Memory B cell (primary cell): ENCODE measurements at places on chromosomes 13 and 19.

- DNase-seq: no peak
- no peak overlapping the region for H3K4me3 ChIP-seq
- no peak overlapping the region for H3K27ac ChIP-seq
- no peaks in the 10 kb centered on the region for H3K36me3 ChIP-seq
Observed at GRCh38 chr13:92537471-92537870, 689.1 kb upstream of the GPC6 start.

DNA sequence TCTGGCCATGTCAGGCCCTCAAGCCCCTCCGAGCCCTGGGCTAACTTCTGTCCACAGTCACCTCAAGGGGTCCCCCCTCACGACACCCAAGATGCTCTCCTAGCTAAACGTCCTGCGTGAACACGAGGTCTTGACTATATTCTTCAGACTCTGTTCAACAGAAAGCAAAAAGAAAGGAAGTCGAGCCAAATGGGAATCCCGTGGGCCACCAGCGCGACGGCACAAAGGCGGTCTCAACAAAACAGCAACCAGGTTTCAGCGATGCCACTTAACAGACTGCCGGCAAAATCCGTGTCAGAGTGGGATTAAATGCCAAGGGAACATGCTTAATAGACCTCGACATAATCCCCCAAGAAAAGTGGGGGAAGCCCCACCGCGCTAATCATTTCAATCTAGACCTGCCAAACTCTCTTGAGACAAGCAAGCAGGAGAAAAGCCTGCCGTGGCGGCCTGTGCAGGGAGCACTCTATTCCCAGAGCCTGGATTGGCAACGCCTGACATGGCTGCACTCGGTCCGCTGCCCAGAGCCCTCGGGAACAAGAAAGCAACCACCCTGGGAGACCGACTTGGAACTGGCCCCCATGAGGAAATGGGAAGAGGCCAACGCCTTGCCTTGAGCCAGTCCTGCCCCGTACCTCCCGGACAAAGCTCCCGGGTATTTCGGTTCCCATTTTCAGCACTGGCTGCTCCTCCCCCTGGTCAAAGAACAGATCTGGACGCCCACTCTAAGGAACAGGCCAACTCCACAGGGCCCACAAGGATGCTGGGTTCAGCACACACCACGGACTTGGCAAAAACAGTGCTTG is 16.0 kb downstream of the ZC3H4 start:
- H3K36me3 ChIP-seq: peaks cover 8% of the 10 kb centered on the region
- H3K4me1 ChIP-seq: peaks cover 30% of the 10 kb centered on the region
- H3K27me3 ChIP-seq: no peaks in the 10 kb centered on the region
- no peak overlapping the region for H3K27ac ChIP-seq
- no peak overlapping the region for H3K4me3 ChIP-seq
- DNase-seq: no peak

- H3K27me3 ChIP-seq: peaks cover 15% of the 10 kb centered on the region
- H3K27ac ChIP-seq: no peak overlapping the region
- DNase-seq: no peak
- H3K4me3 ChIP-seq: no peak overlapping the region
Observed at GRCh38 chr13:23288564-23288963, 107.8 kb downstream of the SGCG start.

- peaks cover 17% of the 10 kb centered on the region for H3K4me1 ChIP-seq
- DNase-seq: no peak
- no peak overlapping the region for H3K27ac ChIP-seq
- H3K36me3 ChIP-seq: no peaks in the 10 kb centered on the region
Observed at GRCh38 chr19:55820037-55820436, 11.8 kb downstream of the NLRP11 start.

DNA sequence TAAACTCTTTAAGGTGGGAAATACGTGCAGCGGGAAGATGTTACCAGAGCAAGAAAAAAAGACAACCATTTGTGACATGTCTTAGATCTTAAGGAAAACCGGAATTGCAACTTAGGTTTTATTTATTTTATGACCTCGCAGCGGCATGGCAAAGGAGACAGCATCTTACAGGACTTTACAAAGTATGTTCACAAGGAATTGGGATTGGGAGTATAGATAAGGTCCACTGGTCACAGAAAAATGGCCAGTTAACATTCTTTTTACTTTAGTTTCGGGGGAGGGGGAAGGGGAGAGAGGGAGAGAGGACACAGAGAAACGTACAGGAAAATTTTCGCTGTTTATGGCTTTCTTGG is 104.5 kb upstream of the DIAPH3 start:
- DNase-seq: no peak
- no peak overlapping the region for H3K4me3 ChIP-seq
- peaks cover 2% of the 10 kb centered on the region for H3K27me3 ChIP-seq
- H3K4me1 ChIP-seq: no peaks in the 10 kb centered on the region
- no peaks in the 10 kb centered on the region for H3K36me3 ChIP-seq
- no peak overlapping the region for H3K27ac ChIP-seq

DNA sequence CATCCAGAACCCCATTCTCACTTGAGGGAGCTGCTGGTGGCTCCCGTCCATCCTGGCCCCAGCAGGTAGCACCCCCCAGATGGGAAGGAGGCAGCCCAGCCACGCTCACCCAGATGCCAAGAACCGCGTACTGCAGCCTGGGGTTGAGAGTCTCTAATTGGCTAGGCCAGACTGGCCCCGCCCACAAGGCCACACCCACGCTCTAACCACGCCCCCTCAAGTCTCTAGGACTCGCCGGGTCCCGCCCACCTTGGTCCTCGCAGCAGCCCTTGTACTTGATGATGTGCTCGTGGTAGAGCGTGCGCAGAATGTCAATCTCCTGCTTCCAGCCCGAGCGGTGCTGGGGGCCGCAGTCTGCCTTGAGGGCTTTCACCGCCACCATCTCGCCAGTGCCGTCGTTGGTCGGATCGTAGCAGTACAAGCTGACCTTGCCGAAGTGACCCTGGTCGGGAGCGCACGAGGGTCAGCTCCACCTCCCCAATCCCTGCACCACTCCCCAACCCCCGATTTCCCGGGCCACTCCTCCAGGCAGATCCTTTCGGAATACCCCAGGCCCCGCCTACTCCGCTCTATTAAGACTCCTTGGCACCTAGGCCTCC is 14.5 kb upstream of the ICAM3 start:
- H3K27ac ChIP-seq: no peak overlapping the region
- H3K4me1 ChIP-seq: no peaks in the 10 kb centered on the region
- peaks cover 25% of the 10 kb centered on the region for H3K36me3 ChIP-seq
- no peaks in the 10 kb centered on the region for H3K27me3 ChIP-seq

- H3K4me1 ChIP-seq: peaks cover 12% of the 10 kb centered on the region
- H3K36me3 ChIP-seq: no peaks in the 10 kb centered on the region
- H3K4me3 ChIP-seq: no peak overlapping the region
- DNase-seq: no peak
Observed at GRCh38 chr13:42549552-42549936, 24.4 kb upstream of the TNFSF11 start.

DNA sequence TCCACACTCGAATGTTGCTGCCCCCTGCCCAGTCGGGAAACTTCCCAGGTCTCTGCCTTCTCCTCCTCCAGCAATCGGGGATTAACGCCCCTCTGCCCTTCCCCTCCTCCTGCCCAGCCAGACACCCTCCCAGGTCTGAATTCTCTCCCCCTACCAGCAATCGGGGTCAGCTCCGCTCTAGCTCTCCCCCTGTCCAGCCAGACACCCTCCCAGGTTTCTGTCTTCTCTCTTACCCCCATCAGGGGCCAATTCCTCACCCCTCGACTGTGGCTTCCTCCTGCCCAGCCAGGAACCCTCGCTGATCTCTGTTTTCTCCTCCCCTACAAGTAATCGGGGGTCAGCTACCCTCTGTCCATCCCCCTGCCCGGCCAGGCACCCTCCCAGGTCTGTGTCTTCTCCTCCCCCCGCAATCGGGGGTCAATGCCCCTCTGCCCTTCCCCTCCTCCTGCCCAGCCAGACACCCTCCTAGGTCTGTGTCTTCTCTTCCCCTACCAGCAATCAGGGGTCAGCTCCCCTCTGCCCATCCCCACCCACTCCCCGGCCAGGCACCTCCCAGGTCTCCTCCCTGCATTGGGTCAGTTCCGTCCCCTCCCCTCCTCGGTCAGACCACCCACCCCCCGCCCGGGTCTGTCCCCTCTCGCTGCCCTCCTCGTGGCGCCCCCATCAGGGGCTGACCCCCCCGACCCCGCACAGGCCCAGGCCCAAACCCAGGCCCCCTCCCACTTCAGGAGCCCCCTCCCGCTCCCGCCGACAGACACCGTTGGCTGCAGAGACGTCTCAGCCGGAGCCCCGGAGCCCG is 668 bp downstream of the ZFR2 start:
- H3K4me3 ChIP-seq: no peak overlapping the region
- peaks cover 22% of the 10 kb centered on the region for H3K27me3 ChIP-seq
- H3K36me3 ChIP-seq: peaks cover 5% of the 10 kb centered on the region
- H3K4me1 ChIP-seq: peaks cover 6% of the 10 kb centered on the region
